Activated CD4-positive, alpha-beta T cell treated with anti-CD3 and anti-CD28 coated beads, Interleukin-2, amount 10 ng/mL, durations not matched to agents 24 days and 14 days (primary cell): ENCODE measurements at places on chromosomes 3 and 15.

GRCh38 chr15:44501768-44502366, 35.1 kb upstream of the EIF3J start:
- no peak for DNase-seq

DNA sequence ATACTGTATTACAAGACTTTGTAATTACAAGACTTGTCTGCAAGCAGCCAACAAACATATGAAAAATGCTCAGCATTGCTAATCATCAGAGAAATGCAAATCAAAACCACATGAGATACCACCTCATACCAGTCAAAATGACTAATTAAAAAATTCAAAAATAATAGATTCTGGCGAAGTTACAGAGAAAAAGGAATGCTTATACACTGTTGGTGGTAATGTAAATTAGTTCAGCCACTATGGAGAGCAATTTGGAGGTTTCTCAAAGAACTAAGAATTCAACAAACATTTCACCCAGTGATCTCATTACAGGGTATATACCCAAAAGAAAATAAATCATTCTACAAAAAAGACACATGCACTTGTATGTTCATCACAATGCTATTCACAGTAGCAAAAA, 617.5 kb upstream of the CCDC54 start:
- DNase-seq, result no peak

- DNase-seq, result no peak
Observed at GRCh38 chr3:128227507-128227906, 74.2 kb downstream of the EEFSEC start.

GRCh38 chr3:159789017-159789416, 199.6 kb upstream of the IL12A start:
- no peak for DNase-seq

DNA sequence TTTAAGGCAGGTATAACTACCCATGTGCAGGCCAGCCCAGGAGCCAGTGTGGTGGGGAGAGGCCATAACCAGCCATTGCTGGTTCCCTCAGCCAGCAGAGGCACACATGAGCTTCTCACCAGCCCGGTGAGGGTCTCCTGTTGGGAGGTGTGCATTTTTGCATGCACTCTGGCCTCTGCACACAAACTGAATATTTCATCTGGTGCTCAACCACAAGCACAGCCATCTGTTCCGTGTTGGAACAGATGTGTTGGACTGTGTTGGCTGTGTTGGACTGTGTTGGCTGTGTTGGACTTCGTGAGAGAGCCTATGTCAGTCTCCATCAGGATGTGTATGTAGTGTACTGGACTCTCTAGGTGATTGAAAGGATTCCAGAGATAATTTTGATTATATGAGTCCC, 67.2 kb downstream of the RPL39L start:
- DNase-seq, result peak; percentile 54

- DNase-seq, result no peak
Observed at GRCh38 chr3:138936741-138937689, 9.9 kb downstream of the FOXL2 start.

DNA sequence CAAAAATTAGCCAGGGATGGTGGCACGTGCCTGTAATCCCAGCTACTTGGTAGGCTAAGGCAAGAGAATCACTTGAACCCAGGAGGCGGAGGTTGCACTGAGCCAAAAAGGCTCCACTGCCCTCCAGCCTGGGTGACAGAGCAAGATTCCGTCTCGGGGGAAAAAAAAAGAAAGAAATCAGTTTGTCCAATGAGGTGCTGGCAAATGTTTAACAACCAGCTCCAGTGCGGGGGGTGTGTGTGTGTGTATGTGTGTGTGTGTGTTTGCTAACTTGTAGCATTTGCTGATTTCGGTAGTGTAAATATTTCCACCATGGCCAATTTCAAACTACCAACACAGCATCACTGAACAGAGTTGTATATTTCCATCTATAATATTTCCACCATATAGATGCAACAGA, 23.8 kb upstream of the IDH2 start:
- DNase-seq, result no peak

DNA sequence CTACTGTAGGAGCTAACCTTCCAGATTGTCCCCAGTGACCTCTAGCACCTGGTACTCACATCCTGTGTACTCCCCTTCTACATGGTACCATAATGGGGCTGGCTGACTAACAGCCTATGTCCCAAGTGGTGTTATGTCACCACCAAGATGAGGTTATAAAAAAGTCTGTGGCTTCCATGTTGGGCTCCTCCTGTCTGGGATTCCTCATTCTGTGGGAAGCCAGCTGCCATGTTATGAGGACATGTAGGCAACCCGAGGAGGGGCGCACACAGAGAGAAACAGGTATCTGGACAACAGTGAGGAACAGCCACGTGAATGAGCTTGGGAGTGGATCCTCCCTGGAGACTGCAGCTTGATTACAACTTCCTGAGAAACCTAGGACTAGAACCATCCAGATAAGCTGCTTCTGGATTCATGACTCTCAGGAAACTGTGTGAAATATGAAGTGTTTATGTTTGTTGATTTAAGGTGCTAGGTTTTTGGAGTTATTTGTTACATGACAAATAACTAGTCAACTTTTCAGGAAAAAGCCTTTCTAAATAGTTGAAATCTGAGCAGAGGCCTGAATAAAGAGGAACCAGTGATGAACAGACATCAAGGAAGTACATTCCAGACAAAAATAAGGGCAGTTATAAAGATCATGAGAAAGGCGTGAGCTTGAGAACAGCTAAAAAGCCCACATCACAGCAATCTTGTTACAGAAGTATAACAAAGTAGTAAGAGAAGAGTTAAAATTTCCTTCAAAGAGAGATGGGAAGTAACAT, 21.7 kb downstream of the GOLIM4 start:
- no peak for DNase-seq

DNA sequence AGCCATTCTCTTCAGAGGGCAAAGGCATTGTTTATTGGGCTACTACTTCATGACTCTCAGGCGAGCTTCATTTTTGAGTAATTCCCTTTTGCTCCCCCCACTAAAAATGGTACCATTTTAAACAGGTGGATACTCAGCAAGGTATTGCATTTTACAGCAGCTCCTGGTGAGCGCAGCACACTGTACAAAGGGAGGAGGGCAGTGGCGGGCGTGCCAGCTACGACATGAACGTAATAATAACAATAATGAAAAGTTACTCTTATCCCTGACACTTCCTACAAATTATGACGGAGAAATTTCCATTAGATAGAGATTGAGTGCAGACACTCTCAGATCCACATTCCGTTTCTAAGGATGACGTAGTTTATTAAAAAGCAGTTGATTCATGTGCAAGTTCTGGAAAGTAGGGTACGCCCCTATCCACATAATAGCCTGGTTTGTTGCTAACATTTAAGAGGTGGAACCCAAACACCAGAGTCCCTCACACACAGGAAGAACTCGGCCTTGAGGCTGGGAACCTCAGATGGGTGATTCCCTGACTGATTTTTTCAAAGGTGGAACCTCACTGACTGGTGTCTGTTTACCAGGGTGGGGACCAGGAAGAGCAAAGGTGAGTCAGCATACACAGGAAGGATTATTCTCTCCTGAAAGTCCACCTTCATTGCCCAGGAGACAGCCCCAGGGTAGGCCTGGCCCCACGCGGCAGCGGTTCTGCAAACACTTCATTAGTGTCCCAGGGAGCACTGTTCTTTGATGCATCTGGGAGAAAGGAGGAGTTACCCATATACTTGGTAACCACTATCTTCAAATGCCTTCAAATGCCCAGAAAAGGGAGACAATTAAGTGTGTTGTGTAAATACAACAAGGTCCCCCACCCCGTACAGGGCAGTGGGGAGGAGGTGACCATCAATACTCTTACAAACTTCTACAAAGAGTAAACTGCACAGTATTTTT, 69.9 kb downstream of the LDHAL6B start:
- DNase-seq, result no peak
